Adrenal gland (tissue), 19 donors: ENCODE measurements at places on chromosomes 12 and 14. TPM values are rescaled to one million over a fixed set of nuclear protein-coding genes. Genes with fewer than 3 reads are reported as not detected.

The KRT4 gene
- total RNA-seq = not detected

GRCh38 chr12:51959211-51959610 lies 7.7 kb downstream of the ACVR1B start:
- peaks cover 9% of the 10 kb centered on the region for H3K4me1 ChIP-seq
- H3K4me3 ChIP-seq = no peak overlapping the region
- no peak overlapping the region for H3K27ac ChIP-seq
- peak; percentile 29 for DNase-seq
- H3K27me3 ChIP-seq = no peaks in the 10 kb centered on the region
- H3K36me3 ChIP-seq = no peaks in the 10 kb centered on the region

DNA sequence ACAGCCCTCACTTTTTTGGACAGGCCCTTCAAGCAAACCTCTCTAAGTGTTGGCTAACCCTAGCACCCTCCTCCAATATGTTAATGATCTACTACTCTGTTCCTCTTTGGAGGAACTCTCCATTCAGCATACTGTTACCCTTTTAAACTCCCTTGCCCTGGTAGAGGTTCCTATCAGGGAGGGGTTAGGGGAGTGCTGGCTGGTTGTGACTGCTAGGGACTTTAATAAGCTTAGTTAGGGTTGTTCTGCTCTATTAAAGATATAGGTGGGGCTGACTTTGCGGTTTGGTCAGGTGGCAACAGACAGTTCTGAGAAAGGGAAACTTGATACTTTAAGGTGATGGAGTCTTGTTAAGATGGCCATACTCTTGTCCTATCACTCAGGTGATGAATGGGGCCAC lies 301.5 kb upstream of the FBXO33 start:
- H3K27ac ChIP-seq = no peak overlapping the region
- no peaks in the 10 kb centered on the region for H3K4me1 ChIP-seq
- no peaks in the 10 kb centered on the region for H3K36me3 ChIP-seq
- no peak for DNase-seq

- no peak for DNase-seq
- H3K4me1 ChIP-seq = peaks cover 4% of the 10 kb centered on the region
- no peaks in the 10 kb centered on the region for H3K36me3 ChIP-seq
- H3K4me3 ChIP-seq = no peak overlapping the region
- no peak overlapping the region for H3K27ac ChIP-seq
Observed at GRCh38 chr12:114241973-114242434, 163.9 kb downstream of the TBX5 start.

DNA sequence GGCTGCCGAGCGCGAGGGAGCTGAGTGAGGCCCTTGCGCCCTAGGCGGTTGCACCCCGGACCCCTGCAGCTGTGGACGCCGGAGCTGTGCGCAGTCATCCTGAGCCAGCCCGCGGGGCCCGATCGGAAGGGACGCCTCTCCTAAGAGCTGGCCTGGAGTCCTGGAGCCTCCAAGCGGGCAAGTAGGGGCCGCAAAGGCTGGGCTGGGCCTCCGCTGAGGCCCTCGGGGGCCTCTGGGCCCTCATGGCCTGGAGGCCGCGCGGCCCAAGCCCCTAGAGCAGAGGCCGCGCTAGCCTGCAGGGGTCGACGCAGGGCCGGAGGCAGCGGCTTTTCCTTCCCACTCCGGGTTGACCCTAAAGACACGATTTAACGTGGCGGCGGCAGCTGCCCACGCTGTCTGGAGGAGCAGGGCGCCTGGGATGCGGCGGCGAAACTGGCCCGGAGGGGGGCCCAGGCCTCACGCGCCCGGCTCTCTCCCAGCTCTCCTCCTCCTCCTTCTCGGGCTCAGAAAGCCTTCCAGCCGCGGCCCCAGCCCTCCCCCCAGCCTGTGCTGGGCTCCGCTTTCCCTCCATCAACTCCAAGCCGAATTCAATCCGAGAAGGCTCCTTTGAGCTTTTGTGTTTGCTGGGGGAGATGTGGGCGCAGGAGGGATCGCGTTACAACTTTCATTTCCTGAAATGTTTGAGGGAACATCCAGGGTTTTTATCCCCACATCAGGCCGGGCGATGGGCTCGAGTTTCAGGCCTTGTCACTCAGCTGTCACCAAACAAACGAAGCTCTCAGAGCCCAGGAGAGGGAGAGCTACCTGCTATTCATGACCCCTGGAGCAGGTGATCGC lies 11.6 kb downstream of the SIX1 start:
- no peaks in the 10 kb centered on the region for H3K4me1 ChIP-seq
- no peak for DNase-seq
- no peaks in the 10 kb centered on the region for H3K36me3 ChIP-seq
- H3K27me3 ChIP-seq = peaks cover 70% of the 10 kb centered on the region
- H3K4me3 ChIP-seq = no peak overlapping the region

- H3K27ac ChIP-seq = no peak overlapping the region
- DNase-seq = no peak
- H3K27me3 ChIP-seq = no peaks in the 10 kb centered on the region
Observed at GRCh38 chr14:96928779-96929380, 131.7 kb downstream of the VRK1 start.

DNA sequence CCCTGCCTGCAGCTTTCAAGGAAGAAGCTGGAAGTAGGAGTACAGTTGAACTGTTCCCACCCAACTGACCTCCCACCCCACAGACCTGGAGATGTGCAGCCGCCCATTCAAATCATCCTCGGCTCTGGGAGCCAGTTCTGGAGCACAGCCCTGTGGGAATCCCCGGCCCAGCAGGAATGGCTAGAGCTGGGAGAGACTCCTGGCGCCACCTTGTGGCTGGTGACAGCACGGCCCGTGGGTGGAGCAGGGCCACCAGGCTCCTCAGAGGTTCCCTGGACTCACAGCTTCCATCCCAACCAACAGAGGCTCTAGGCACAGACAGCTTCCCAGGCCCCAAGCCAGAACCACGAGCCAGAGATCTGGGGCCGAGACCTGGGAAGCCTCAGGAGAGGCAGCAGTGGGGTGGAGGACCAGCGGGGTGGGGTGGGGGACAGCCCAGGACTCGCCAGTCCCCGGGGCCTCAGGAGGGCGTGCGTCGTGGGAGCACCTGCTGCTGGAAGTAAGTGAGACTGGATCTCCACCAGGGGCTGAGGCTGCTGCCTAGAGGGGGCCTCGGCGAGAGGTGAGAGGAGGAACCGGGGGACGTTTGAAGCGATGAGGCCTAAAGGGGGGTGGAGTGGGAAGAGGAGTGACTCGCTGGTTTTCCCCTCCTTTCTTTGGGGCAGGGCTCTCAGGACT lies 43.4 kb downstream of the RNF34 start:
- no peaks in the 10 kb centered on the region for H3K27me3 ChIP-seq
- peaks cover 35% of the 10 kb centered on the region for H3K36me3 ChIP-seq
- H3K4me3 ChIP-seq = no peak overlapping the region
- H3K27ac ChIP-seq = no peak overlapping the region
- no peaks in the 10 kb centered on the region for H3K4me1 ChIP-seq
